Mesothelial cell of epicardium (in vitro differentiated cells): ENCODE measurements at places on chromosomes 2 and 18. TPM values are rescaled to one million over a fixed set of nuclear protein-coding genes. Genes with fewer than 3 reads are reported as not detected.

- DNase-seq: no peak
- H3K4me1 ChIP-seq: peaks cover 2% of the 10 kb centered on the region
- no peaks in the 10 kb centered on the region for H3K36me3 ChIP-seq
- no peak overlapping the region for H3K4me3 ChIP-seq
Observed at GRCh38 chr2:213862407-213863076, 548.3 kb upstream of the VWC2L start.

DNA sequence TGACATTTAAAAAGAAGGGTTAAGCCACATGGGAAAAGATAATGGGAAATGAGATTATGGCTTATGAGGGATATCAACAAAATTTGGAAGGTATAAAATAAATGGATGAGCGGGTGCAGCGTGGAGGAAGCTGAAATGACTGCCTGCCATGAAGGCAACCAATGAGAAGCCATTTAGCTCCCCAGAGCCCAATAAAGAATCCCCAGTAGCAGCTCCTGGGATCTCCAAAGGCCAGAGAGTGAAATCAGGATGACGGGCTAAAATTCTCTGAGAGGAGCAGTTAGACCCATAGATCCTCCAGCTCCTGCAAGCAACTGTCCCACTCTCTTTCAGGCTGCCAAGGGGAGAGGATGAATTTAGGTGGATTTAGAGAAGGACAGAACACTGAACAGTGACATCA is 12.9 kb upstream of the MAPRE3 start:
- H3K4me3 ChIP-seq: no peak overlapping the region
- H3K36me3 ChIP-seq: no peaks in the 10 kb centered on the region
- no peak for DNase-seq
- H3K27me3 ChIP-seq: peaks cover 70% of the 10 kb centered on the region
- peaks cover 2% of the 10 kb centered on the region for H3K4me1 ChIP-seq

- no peak overlapping the region for H3K27ac ChIP-seq
- no peak overlapping the region for H3K4me3 ChIP-seq
- peaks cover 4% of the 10 kb centered on the region for H3K36me3 ChIP-seq
- no peak for DNase-seq
Observed at GRCh38 chr18:79413025-79413424, 17.3 kb downstream of the NFATC1 start.

DNA sequence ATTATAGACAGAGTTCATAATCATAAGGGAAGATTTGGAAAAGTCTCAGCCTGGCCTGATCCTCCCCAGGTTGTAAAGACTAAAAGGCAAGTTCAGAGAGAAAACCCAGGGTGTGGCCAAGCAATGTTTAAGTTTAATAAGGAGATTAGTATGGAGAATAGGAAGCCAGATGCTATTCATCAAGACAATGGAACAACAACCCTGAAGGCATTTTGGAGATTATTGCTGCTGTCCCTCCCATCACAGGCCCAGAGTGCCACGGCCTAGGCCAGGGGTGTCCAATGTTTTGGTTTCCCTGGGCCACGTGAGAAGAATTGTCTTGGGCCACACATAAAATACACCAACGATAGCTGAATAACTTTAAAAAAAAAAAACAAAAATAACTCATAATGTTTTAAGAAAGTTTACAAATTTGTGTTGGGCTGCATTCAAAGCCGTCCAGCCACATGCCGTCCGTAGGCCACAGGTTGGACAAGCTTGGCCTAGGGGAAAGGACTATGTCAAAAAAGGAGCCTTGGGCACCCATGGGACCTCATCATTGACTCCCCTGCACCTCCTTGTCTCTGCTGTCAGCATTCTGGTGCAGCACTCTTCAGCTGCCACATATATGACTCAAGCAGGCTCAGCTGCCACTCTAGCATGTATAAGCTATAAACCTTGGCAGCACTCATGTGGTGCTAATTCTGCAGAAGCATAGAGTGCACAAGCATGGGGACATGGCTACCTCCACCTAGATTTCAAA is 20.8 kb downstream of the DPP4 start:
- H3K4me3 ChIP-seq: no peak overlapping the region
- no peak overlapping the region for H3K27ac ChIP-seq
- no peaks in the 10 kb centered on the region for H3K4me1 ChIP-seq
- no peaks in the 10 kb centered on the region for H3K27me3 ChIP-seq

- no peak overlapping the region for H3K4me3 ChIP-seq
- H3K4me1 ChIP-seq: peaks cover 46% of the 10 kb centered on the region
- H3K27ac ChIP-seq: peak overlapping the region; percentile 87
Observed at GRCh38 chr18:572831-573289, 7.3 kb upstream of the CETN1 start.

DNA sequence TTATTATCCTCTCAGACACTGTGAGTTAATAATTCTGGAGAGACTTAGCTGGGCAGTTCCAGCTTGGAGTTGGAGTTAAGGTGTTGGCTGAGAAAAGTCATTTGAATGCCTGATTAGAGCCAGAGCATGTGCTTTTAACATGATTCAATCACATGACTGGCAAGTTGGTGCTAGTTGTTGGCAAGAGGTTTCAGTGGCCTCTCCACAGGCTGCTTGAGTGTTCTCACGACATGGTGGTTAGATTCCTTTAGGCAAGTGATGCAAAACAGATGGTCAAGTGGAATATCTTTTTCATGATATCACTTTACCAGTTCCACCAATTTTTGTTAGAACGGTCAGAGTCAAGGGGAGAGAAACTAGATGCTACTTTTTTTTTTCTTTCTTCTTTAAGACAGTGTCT is 262.7 kb upstream of the FN1 start:
- no peak overlapping the region for H3K4me3 ChIP-seq
- H3K27me3 ChIP-seq: no peaks in the 10 kb centered on the region
- DNase-seq: no peak
- H3K4me1 ChIP-seq: peaks cover 20% of the 10 kb centered on the region
- H3K27ac ChIP-seq: no peak overlapping the region

- H3K36me3 ChIP-seq: no peaks in the 10 kb centered on the region
- H3K27ac ChIP-seq: no peak overlapping the region
- H3K4me1 ChIP-seq: no peaks in the 10 kb centered on the region
- no peaks in the 10 kb centered on the region for H3K27me3 ChIP-seq
Observed at GRCh38 chr2:132463719-132464118, 47.1 kb downstream of the GPR39 start.

GRCh38 chr2:54083021-54083420 is 32.4 kb upstream of the ACYP2 start:
- no peak for DNase-seq
- no peaks in the 10 kb centered on the region for H3K36me3 ChIP-seq
- H3K27ac ChIP-seq: no peak overlapping the region
- peaks cover 5% of the 10 kb centered on the region for H3K4me1 ChIP-seq
- H3K27me3 ChIP-seq: no peaks in the 10 kb centered on the region

GRCh38 chr18:53920312-53921075 is 304.0 kb downstream of the MBD2 start:
- peaks cover 7% of the 10 kb centered on the region for H3K4me1 ChIP-seq
- H3K27ac ChIP-seq: no peak overlapping the region
- H3K27me3 ChIP-seq: no peaks in the 10 kb centered on the region
- no peak overlapping the region for H3K4me3 ChIP-seq
- no peak for DNase-seq

DNA sequence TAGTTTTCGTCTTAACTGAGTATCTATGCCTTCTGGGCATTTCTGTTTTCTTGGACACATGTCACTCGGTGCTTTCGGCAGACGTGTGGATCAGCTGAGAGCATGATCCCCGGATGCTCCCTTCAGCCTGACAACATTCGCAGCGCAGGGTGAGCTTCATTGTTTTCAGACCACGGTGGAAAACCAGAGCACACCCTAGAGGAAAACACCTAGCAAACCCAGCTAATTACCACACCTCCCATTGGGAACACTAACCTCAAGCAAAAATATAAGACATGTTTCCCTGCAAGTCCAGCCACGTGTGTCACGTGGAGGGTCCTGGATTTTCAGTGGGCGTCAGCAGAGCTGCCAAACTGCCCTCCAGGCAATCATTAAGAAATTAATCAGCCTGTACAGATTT is 31.0 kb downstream of the ANKRD29 start:
- no peaks in the 10 kb centered on the region for H3K27me3 ChIP-seq
- DNase-seq: no peak
- H3K4me1 ChIP-seq: peaks cover 19% of the 10 kb centered on the region
- peak overlapping the region; percentile 33 for H3K27ac ChIP-seq

DNA sequence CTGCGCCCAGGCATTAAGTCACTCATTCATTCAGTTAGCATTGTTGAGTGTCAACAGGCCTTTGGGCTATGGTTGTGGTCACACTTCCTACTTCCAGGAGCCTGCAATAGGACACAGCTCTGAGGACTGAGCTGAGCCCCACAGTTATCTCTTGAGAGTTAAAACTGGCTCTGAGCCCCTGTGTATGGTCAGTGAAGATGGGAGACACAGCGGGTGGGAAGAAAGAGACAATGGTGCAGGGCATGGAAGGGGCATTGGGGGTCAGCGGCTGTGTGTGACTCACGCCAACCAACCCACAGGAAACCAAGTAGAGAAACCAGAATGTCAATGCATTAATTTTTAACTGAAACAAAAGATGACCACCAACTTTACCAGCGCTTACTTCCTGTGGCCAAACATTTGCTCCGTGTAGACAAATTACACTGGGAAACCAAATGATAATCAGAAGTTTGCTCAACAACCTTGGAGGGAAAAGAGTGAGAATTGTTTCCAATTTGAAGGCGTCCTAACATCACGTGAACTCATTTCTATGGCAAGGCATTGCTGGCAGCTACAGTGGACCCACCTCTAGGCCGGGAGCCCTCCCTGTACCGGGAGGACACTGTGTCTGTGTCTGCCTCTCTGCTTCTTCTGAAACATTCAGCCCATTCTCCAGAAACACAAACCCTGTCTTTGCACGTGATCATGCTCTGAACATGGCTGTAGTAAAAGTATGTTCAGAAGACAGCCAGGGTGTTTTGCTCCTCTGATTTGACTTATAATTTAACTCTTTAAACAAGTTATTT is 212.0 kb upstream of the ID2 start:
- H3K27me3 ChIP-seq: no peaks in the 10 kb centered on the region
- DNase-seq: no peak
- peaks cover 4% of the 10 kb centered on the region for H3K4me1 ChIP-seq
- no peak overlapping the region for H3K4me3 ChIP-seq

DNA sequence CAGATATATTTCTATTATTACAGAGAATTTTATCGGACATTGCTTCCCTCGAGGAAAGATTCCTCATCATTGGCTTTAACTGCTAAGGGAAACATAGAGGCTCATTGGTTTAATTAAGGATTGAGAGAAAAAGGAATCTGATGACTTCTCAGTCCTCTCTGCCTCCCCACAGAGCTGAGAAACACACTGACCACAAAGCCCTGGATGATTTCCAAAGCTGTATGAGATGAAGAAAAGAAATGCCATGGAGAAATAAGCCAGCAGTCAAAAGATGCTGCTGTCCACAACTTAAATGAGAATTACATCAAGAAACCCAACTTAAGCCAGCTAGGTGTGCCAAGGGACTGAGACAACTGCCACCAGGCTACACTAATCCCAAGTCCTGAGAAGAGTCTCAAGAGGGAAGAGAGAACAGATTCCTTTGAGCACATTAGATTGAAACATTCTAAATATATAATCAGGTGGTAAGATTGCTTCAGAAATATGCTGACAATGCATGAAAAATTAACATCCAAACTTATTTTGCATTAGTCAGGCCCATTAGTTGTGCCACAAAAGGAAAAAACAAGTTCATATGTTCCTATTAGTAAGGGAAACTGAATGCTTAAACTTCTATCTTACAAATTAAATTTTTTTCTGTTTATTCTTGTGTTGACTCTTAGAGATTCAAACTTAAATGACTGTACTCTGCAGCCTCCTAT is 308.1 kb upstream of the CYRIA start:
- peaks cover 3% of the 10 kb centered on the region for H3K27me3 ChIP-seq
- H3K4me1 ChIP-seq: peaks cover 14% of the 10 kb centered on the region
- DNase-seq: no peak
- H3K36me3 ChIP-seq: no peaks in the 10 kb centered on the region

DNA sequence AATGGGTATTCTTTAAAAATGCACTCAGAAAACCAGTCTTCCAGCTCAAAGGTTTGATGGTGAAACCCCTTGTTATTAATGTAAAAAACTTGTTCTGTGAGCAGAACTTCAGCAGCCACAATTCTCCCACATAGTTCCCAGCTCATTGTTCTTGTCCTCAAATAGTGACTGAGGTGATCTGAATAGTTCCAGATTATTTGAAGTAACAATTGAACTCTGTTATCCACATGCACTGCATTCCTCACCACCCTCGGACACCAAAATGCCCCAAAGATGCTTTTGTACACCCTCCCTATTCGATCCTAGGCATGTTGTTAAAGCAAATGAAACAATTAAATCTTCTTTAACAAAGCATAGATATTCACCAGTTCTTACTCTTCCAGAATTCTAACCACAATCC is 2186.8 kb upstream of the CELF4 start:
- no peak for DNase-seq
- no peaks in the 10 kb centered on the region for H3K4me1 ChIP-seq
- H3K36me3 ChIP-seq: peaks cover 4% of the 10 kb centered on the region
- H3K4me3 ChIP-seq: no peak overlapping the region
- H3K27me3 ChIP-seq: no peaks in the 10 kb centered on the region

GRCh38 chr2:55365303-55365702 is 54.4 kb downstream of the CCDC88A start:
- no peaks in the 10 kb centered on the region for H3K4me1 ChIP-seq
- peaks cover 2% of the 10 kb centered on the region for H3K36me3 ChIP-seq
- H3K27ac ChIP-seq: no peak overlapping the region
- no peak overlapping the region for H3K4me3 ChIP-seq
- no peaks in the 10 kb centered on the region for H3K27me3 ChIP-seq

GRCh38 chr18:41060967-41061366 is 894.1 kb upstream of the PIK3C3 start:
- H3K4me1 ChIP-seq: peaks cover 14% of the 10 kb centered on the region
- peaks cover 3% of the 10 kb centered on the region for H3K27me3 ChIP-seq
- no peak overlapping the region for H3K4me3 ChIP-seq
- DNase-seq: no peak

DNA sequence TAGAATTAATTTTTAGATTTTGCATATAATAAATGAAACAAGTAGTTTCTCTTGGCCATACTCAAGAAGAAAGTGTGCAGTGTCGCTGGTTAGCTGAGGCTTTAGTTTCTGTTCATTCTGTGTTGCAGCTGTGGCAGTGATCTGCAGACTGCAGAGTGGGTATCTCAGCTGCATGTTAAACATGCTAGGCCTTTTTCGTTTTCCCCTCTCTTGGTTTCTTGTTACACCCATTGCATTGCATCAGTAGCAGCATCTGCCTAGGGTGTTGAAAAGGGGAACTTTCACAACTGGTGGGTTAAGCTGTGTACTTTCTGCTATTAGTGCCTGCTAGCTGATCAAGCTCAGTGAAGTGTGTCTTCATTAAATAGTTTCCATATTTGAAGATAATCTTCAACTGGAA is 51.3 kb downstream of the ACSL3 start:
- no peak overlapping the region for H3K4me3 ChIP-seq
- no peaks in the 10 kb centered on the region for H3K27me3 ChIP-seq
- peaks cover 22% of the 10 kb centered on the region for H3K36me3 ChIP-seq

SKA1 gene
- 5.0 to 5.9 TPM (median 5.5 TPM) in 3 replicates for total RNA-seq

FTCDNL1 gene
- total RNA-seq: 1.5 to 2.1 TPM (median 1.5 TPM) in 3 replicates

STAMBP gene
- total RNA-seq: 33.2 to 36.6 TPM (median 34.5 TPM) in 3 replicates

TMEM37 gene
- total RNA-seq: 11.9 to 13.6 TPM (median 12.6 TPM) in 3 replicates

MAPK4 gene
- 6.1 to 6.3 TPM (median 6.1 TPM) in 3 replicates for total RNA-seq

NTSR2 gene
- not detected in 3 replicates for total RNA-seq

DYNAP gene
- total RNA-seq: not detected in 3 replicates

UGT1A6 gene
- not detected in 3 replicates for total RNA-seq

ZNF521 gene
- 50.5 to 54.1 TPM (median 51.4 TPM) in 3 replicates for total RNA-seq

ZNF519 gene
- total RNA-seq: 19.6 to 24.0 TPM (median 22.4 TPM) in 3 replicates

SERPINB3 gene
- not detected in 3 replicates for total RNA-seq

EIF2AK3 gene
- total RNA-seq: 23.9 to 24.7 TPM (median 24.3 TPM) in 3 replicates
